ENCODE measurements at places on chromosomes 2 and 18.

DNA sequence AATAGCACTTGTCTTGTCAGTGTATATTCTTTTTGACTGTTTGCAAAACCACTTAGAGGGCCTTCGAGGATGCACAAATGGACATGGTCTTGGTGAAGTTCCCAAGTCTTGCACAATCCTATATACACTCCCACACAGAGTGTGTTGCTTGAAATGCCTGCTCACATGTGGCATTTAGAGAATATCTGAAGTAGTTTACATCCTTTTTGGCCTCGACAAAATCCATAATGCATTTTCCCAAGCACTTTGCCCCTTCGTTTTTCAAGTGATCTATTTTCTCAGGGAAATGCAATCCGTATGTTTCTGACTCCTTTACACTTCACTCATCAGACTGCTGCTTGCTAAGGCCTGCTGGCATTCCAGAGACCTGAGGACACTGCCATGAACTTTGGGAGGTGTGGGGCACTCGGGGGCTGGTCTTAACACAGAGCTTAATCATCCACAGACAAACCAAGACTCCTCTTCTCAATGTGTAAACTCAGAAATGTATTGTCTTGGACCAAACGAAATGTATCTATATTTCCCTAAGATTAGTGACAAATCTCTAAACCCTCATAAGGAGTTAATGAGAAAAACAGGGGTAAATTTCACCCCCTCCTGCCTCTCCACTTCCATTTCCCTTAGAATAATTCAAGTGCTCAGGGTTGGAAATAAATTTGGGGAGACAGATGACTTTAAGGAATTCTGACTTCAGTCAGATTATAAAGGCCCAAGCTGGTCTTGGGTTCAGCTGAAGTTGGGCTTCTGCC, 219.3 kb upstream of the APCDD1 start:
- no peak for DNase-seq

- no peak for DNase-seq
Observed at GRCh38 chr2:234674781-234675201, 177.9 kb upstream of the ARL4C start.

GRCh38 chr2:206920310-206920709, 19.0 kb upstream of the CPO start:
- no peak for DNase-seq

GRCh38 chr2:197229509-197230443, 80.8 kb downstream of the ANKRD44 start:
- no peak for DNase-seq

DNA sequence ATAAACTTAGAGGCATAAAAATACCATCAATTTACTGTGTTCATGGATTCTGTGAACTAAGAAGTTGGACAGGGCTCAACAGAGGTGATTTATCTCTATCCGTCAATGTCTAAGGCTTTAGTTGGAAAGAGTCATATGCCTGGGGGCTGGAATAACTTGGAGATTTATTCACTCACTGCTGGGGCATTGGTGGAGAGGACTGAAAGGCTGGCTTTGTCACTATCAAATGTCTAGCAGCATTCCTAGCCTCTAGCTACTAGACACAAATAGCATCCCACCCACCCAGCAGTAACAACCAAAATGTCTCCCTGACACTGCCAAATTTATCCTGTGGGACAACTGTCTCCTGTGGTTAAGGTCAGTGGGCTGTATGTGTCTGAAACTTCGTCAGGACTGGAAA, 71.0 kb downstream of the EVA1A start:
- no peak for DNase-seq

DNA sequence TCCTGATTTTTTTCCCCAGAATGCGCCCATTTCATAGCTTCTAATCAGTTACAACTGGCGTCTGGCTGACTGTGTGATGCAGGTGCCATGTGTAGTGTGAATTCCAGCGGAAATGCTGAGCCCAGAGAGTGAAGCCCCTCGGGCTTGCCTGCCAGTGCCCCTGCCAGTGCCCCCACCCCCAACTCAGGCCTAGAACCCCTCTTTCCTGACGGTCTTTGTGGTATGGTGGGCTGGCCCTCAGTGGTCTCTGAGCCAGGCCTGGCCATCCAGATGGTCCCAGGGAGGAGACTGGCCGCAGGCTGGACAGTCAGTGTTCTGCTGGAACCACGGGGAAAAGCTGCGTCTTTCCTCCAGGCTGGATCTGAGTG, 3.1 kb downstream of the RAMP1 start:
- no peak for DNase-seq

- DNase-seq: no peak
Observed at GRCh38 chr18:58505181-58505580, 123.7 kb downstream of the ALPK2 start.

GRCh38 chr2:82278416-82278815, 1973.9 kb upstream of the LRRTM1 start:
- DNase-seq: no peak

DNA sequence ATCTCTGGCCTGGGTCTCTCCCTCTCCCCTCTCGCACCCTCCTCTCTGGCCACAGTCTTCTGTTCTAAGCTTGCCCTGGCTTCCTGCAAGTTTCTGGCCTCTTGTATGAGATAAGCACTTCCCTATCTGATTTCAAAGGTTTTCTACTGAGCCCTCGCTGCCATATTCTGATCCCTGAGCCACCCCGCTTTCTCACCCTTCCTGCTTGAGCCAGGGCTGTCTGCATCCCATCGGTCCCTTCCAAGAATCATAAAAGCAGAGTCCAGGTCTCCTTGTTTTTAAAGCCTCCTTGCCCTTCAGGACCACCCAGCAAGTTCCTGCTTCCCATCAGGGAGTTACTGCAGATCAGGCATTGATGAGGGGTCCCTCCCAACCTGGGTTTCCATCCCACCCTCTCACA, 110.2 kb downstream of the PRKCE start:
- DNase-seq: no peak

DNA sequence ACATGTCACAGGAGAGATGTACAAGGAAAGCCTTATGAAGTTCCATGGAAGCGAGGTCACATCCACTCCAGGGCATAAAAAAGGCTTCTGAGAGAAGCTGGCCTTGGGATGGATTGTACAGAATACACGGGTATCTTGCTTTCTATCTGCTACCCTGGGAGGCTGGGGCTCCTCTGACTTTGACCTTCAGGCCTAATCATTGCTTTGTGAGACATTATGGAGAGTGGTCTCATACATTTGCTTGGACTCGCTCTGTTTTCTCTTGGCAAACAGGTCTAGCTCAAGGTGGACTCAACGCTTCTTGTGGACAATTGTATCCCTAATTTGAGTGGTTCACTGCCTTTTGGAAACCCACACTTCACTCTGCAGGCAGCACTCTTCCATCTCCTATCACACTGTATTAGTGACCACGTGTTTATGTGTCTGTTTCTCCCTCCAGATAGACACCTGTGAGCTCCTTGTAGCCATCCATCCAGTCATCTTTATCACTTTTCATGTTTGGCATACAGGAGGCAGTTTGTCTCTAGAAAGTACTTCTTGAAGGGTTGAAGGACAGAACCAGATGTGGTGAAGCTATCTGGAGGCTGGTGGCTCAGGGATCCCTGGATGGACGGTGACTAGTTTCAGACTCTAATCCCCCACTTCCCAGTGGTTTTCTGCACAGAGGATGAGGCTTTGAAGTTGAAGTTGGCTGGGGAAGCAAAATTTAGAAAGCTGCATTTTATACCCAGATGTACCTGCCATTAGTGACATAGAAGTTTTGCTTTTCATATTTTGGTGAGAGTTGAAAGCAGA, 267.8 kb downstream of the CYRIA start:
- no peak for DNase-seq

DNA sequence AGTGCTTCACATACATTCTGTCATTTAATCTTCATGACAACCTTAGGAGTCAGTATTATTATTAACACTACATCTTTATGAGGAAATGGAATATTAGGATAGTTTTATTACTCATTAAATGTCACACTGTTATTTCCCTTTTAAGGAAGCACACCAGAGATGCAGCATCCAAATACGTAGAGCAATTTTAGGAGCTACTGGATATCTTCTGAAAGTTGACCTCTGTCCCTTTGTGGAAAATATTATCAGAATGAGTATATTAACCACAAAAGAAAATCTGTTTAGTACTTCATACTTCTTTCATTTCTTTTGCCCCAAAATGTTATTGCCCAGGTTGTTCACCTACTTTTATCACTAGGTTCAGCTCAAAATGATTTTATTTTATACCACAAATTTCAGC, 72.9 kb upstream of the APCDD1 start:
- DNase-seq: no peak

GRCh38 chr2:234147335-234147861, 96.9 kb downstream of the SPP2 start:
- no peak for DNase-seq

DNA sequence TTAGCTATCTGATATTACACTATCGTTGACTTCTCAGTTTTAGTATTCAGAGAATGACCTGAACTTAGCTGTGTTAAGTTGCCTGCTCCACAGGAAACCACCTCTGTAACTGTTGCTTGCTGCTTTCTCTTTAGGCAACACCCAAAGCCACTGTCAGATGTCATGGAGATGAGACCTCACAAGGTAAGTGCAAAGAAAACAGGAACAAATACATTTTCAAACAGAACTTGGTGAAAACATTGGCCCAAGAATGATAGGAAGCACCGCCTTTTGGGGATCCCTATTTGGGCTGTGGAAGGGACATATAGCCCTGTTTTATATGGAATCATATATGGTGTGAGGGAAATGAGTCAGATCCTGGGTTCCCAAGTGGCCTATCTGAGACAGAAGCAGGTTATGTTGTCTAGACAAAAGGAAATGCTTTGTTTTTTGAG, 143.4 kb downstream of the UBE2E3 start:
- peak; percentile 43 for DNase-seq

DNA sequence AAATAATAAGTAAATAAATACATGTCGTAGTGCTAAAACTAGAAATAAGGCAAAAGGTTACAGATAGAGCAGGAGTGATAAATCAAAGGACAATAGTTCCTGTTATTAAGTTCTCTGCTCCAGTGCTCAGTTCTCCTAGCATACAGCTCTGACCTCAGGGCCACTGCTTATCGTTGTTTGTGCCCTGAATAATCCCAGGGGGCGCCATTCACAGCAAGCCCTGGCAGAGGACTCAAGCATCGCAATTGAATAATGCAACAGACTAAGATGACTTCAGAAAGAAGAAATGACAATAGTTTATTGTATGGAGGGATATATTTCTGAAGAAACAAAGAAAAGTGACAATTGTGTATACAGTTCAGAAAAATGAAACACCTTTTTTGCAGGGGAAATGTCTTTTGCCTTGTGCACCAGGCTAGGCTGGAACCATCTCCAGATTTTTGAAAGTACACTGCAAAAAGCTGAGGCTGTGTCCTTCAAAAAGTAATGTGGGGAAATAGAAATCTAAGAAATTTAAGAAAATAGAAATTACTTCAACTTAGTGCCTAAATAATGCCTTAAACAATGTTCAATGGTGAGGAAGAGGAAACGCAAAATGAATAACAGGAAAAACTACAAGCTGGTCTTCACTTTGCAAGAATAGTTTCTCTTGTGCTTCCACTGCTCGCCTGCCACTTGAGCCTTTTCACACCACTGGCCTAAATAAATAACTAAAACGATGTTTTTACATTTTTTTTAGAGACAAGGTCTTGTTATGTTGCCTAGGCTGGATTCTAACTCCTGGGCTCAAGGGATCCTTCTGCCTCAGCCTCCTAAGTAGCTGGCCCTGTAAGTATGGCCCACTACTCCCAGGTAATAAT, 19.0 kb upstream of the CCNYL1 start:
- peak; percentile 26 for DNase-seq

- DNase-seq: no peak
Observed at GRCh38 chr2:54709336-54709809, 14.1 kb upstream of the EML6 start.

- no peak for DNase-seq
Observed at GRCh38 chr2:160790738-160791137, 297.1 kb upstream of the RBMS1 start.

GRCh38 chr2:176291809-176292283, 22.6 kb downstream of the MTX2 start:
- no peak for DNase-seq

- DNase-seq: no peak
Observed at GRCh38 chr2:27320958-27321543, 1.8 kb downstream of the MPV17 start.

- no peak for DNase-seq
Observed at GRCh38 chr2:223997938-223998337, 40.7 kb downstream of the MRPL44 start.

DNA sequence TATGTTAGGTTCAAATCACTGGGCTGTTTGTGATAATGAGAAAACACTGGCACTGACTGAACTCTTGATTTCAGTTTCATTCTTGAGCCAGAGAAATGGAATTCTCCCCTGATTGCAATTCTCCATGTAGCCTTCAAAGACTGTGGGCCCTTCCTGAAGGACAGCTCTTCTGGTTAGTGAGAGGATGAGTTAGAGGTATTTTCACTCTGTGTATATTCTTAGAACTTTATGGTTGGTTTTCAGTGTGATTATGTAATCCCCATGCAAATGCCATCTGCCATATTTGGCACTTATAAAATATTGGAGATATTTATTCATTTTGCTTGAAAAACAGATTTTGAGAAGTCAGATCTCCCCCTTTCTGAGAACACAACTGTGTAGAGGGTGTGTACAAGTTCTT, 323.7 kb downstream of the SLC4A3 start:
- DNase-seq: no peak

GRCh38 chr18:53747663-53748160, 476.8 kb downstream of the MBD2 start:
- no peak for DNase-seq

DNA sequence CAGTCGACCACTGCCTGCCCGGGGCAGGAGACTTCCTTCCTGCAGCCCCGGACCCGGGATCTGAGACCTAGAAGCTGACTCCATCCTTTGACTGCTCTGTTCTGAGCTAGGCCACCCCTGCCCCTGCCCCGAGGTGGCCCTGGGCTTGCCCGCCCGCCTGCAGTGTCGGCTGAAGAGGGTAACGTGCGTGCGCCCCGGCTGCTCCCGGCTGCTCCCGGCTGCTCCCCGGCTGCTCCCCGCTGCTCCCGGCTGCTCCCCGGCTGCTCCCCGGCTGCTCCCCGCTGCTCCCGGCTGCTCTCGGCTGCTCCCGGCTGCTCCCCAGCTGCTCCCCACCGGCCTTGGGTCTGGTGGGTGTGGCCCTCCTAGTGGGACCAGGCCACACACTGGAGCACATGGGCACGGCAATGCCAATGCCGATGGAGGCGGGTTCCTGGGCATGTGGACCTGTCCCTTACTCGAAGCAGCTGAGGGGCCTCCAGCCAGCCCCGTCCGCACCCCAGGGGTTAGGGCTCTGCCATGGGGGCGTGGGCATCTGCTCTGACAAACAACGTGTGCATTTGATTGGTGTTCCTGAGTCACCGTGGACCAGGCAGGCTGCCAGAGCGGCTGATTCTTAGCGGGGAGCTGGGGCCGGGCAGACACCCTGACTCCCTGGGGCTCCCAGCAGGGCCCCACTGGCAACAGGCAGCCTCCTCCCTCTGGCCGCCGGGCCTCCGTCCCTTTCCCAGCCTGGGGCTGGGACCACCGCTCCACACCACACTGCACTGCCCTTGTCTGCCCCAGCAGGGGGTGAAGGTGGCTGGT, 2.0 kb upstream of the GAL3ST2 start:
- no peak for DNase-seq

- no peak for DNase-seq
Observed at GRCh38 chr2:61924895-61925663, 19.6 kb downstream of the COMMD1 start.

- DNase-seq: no peak
Observed at GRCh38 chr2:20223407-20224163, 1.3 kb downstream of the SDC1 start.

- no peak for DNase-seq
Observed at GRCh38 chr2:98568161-98568956, 40.0 kb downstream of the COA5 start.

- no peak for DNase-seq
Observed at GRCh38 chr18:56756966-56757365, 105.8 kb downstream of the WDR7 start.
